Activated CD8-positive, alpha-beta memory T cell treated with anti-CD3 and anti-CD28 coated beads for 24 hours (primary cell): ENCODE measurements at places on chromosomes 11 and 22.

GRCh38 chr11:115083144-115083806 is 404.9 kb downstream of the NXPE2 start:
- no peak for DNase-seq

- no peak for DNase-seq
These were observed 11.4 kb downstream of the TUBA8 start for GRCh38 chr22:18121954-18122554.

DNA sequence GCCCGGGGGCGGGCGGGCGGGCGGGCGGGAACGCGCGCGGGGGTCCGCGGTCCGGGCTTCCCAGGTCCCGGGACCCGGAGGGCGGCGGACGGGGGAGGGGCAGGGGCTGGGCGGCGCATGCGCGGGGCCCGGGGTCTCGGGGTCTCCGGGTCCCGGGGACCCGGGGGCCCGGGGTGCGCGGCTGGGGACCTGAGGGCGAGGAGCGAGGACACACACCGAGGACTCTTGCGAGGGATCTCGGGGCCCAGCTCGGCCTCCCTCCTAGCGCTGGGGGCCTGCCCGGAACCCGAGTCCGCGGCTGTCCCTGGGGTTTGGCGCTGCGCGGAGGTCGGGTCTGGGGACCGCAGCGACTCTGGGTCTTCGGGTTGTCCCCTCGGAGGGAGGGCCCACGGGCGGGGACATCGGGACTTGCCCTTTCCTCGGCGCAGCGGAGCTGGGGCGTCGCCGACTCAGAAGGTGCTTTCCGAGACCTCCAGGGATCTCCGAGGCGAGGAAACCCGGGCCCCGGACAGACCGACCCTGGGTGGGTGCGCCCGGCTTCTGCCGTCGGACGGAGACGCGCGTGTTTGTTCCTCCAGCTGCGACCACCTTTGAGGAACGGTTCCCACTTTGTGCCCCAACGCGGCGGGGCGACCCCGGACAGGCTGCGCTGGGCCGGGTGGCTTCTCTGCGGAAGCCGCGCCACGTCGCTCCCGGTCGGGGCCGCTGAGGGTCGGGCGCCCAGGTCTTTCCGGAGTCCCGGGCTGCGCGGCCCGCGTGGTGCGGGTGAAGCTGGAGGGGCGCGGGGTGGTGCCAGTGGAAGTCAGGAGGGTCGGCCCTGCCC is 540 bp downstream of the PPARA start:
- DNase-seq: peak; percentile 87

GRCh38 chr22:23137905-23138561 is 3.8 kb downstream of the RSPH14 start:
- DNase-seq: peak; percentile 69

DNA sequence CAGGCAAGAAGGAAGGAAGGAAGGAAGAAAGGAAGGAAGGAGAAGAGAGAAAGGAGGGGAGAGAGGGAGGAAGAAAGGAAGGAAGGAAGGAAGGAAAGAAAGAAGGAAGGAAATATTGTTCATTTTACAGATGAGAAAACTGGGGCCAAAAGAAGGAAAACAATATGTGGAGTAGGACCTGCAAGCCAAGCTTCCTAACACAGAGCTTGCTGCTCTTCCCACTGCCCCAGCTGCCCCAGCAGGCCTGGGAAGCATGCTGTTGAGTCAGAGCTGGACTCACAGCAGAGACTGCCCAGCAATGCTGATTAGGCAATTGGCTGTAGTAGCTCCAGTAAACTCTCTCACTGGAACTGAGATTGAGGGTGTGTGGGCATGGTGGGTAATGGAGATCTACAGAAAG is 42.6 kb upstream of the SMCO4 start:
- DNase-seq: no peak
